ENCODE measurements at places on chromosomes 1 and 21.

GRCh38 chr1:157574836-157575235, 22.5 kb upstream of the FCRL5 start:
- no peak for DNase-seq

DNA sequence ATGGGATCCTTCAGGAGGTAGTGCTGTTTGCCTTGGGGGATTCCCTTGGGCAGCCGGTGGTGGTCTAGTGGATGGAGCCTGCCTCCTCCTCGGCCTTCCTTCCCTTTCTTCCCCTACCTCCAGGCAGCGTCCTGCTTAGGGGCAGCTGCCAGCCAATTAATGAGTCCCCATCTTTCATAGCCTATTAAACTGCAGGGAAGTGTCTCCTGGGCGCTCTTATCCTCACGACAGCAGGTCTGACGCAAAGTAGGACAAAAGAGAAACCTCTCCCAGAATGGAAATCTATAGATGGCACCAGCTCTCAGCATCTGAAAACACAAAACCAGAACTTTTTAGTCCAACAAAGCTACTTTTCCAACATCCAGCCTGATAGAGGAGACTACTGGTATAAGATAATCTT, 69.3 kb downstream of the ELAVL4 start:
- no peak for DNase-seq

- DNase-seq: no peak
Measured at GRCh38 chr1:2788506-2789163, 12.9 kb downstream of the TTC34 start.

- no peak for DNase-seq
Measured at GRCh38 chr1:22263359-22263758, 120.5 kb upstream of the WNT4 start.

DNA sequence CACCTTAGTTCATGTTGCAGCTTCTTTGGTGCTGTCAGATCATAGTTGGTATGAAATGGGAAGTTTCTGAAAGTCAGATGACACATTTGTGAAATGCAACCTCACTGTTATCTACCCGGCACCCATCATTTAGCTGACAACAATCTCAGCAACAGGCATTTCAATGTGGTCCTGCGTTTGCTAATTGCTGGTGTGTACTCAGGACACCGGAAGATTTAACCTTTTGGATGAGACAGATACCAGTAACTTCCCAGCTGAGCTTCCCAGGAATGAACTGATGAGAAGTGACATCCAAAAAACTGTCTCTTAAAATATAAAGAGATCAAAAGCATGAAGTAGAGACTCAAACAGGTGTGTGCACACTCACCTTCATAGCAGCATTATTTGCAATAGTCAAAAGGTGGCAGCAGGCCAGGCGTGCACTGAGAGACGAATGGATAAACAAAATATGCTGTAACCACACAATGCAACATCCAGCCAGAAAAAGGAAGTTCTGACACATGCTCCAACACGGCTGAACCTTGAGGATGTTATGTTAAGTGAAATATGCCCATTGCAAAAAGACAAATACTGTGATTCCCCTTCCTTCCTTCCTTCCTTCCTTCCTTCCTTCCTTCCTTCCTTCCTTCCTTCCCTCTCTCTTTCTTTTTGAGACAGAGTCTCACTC, 7.9 kb upstream of the CLDN14 start:
- DNase-seq: no peak

- no peak for DNase-seq
Measured at GRCh38 chr1:53080041-53080440, 18.0 kb downstream of the PODN start.

DNA sequence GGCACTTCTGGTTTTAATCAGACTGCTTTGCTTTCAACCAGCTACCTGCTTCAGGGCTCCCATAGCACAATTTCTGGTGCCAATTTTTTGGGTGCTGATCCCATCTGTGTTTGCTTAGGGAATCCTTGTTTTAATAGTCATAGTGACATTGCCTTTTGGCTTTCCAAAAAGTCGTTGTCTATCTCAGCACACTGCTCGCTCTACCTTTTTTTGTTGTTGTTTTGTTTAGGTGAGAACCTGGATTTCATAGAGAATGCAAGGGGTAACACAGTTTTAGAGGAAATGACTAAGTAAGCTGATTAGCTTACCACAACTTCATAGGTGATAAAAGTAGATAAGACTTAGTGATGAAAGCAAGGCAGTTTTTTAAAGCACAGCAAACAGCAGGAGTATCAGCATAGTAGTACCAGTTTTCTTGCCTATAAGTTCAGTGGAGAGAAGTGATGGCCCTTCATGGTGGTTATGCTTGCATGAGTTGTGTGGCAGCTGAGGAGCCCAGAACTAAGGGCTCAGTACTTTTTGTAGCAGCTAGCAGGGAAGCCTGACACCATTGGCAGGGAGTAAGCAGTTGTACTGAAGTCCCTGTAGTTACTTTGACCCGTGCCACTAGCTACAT, 31.3 kb downstream of the NEK7 start:
- no peak for DNase-seq

GRCh38 chr1:243508303-243508713, 252.5 kb downstream of the SDCCAG8 start:
- no peak for DNase-seq

- no peak for DNase-seq
Measured at GRCh38 chr1:205701891-205702290, 21.6 kb upstream of the SLC45A3 start.

DNA sequence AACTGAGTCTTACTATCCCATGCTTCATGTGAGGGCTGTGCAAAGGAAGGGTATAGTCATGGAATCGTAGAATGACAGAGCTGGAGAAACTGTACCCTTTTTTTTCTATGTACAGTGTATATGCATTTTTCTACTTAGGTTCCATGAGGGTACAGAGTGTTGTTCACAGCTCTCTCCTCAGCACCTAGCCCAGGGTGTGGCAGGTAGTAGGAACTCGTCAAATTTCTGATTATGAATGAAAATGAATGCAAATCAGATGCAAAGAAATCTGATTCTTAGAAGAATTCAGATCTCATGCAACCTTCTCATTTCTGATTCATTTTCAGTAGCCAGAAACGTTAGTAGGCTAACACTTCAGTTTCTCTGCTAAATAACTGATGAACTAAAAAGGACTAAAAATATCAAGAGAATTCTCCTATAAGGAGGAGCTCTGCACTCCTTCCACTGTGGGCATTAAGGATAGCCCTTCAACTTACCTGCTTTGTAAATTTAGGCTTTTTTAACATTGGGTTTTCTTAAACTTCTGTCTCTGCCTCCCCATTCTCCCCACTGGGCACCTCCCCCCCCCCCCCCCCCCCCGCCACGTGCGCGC, 18.0 kb upstream of the HHAT start:
- DNase-seq: no peak

DNA sequence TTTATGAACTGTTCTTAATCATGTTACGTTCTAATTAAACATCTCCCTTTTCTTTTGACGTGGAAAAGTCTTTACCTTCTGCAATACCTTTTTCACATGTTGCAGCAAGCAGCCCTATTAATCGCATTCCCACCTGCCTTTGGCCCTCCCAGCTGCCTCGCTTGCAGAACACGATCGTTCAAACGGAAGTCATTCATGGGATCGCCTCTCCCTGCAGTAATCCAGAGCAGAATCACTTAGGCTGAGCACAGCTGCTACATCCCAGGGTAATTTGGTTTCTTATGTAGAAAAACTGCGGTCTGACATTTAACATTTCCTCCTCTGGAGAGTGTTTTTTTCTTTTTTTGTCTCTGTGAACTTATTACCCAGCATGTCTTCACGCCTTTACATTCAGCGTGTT, 206.3 kb downstream of the KIF26B start:
- DNase-seq: no peak

- DNase-seq: no peak
Measured at GRCh38 chr1:2388004-2388913, 3.1 kb downstream of the MORN1 start.

DNA sequence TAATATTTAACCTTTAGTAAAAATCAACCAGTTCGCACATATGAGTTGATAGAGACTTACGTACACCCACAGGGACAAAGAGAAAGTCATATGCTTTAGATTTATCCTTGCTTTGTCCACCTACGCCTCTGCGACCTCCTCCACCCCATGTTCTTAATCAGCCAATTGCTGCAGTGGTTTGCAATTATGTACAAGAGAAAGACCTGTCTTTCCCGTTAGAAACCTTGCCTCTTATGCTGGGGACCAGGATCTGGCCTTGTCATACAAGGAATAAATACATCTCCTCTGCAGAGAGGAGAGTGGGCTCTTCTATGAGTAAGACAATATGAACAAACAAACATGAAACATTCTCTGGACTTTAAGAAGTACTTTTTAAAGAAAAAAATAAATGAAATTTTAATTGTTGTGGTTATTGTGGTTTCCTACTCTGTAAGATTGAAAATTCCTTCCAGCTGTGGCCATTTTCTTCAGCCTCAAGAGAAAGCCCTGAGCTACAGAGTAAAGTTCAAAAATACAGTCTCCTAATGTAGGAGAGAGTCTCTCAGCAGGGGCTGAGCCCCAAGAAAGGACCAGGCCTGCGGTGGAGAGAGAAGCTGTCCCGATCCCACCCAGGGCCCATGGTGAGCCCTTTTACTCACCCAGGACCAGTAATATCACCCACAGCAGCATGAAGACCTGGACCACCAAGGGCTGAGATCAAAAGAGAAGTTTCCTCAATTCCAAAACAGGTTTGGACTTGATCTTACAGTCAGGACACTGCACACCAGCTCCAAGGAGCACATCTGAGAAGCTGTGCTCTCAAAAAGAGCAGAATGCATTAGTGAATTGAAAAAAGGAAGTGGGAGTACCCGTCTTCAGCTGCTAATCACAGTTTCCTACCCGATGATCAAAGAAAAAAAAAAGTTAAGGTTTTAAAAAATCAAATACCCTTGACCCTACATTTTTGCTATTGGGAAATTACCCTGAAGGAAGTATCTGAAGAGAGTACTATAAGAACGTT, at the start of gene FCRL5:
FCRL5 (minus strand) TSS at position 822 of the 1,000 bp plus-strand sequence; CDS start at position 669, 153 bp downstream.
- DNase-seq: no peak

- DNase-seq: no peak
Measured at GRCh38 chr1:21875621-21876063, 61.5 kb downstream of the HSPG2 start.

DNA sequence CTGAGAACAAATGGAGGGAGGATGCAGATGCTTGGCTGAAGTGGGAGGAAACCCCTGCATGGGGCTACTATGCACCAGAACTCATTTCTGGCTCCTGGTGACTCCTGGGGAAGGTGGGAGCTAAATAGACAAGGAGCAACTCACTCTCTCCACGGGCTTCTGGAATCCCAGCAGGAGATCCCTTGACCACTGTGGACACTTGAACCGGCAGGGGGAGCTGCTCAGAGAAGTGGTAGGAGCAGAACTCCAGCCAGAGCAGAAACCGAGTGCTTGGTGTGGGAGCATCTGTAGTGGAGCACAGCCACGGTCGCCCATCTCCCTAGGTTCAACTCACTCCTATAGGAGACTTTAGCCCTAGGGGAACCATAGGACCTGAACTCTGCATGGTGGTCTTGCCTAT, 205.6 kb upstream of the GJB5 start:
- DNase-seq: no peak

- no peak for DNase-seq
Measured at GRCh38 chr1:119250299-119250698, 109.8 kb upstream of the WARS2 start.

- DNase-seq: no peak
Measured at GRCh38 chr21:31597683-31598082, 61.8 kb upstream of the SOD1 start.

DNA sequence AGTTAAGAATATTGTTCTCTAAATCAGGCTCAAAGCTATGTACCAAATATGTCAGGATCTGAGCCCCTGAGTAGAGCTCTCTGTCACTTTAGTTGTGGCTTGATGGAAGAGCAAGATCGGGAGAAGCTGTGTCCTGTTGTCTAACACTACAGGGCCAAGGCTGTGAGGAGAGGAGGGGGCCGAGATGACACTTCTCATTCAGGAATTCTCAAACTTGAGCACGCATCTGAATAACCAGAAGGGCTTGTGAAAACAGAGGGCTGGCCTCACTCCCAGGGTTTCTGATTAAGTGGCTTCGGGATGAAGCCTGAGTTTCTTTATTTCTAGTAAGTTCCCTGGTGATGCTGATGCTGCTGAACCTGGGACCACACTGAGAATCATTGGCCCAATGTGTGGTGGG, 209.2 kb upstream of the DAB1 start:
- no peak for DNase-seq

GRCh38 chr1:65940126-65940525, 147.4 kb downstream of the PDE4B start:
- no peak for DNase-seq

DNA sequence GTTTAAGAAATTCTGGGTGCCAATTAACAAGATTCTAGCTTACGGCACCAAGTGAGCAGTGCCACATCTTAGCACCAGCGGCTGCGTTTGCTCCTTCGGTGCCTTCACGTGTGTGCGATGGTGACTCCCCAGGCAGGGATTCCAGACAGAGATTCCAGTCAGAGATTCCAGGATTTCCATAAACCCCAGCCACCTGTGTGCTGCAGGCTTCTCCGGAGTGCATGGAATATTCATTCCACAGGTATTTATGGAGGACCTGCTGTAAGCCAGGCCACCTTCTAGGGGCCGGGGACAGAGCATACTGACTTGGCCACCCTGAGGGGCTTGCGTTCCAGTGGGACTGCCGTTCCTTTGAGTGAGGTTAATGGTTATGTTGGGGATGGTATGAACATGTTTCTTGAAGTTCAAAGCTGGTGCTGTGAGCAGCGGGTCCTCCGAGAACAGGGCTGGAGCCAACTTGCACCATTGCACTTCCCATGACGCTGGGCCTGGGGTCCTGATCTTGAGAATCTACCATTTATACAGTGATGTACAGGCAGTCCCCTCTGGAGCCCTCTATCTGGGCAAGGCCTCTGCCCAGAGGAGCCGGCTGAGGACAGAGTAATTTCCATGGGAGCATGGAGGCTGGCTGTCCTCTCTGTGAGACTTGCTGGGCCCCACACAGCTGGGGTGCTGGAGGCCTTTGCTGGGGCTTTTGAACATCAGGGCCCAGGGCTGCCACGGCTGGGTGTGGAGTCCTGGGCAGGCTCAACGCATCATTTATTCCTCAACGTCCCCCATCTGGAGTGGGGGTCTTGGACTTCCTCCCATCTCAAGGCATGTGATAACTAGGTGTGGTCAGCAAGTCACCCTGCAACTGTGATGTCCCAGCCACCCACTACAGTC, 58.8 kb upstream of the AJAP1 start:
- DNase-seq: no peak

DNA sequence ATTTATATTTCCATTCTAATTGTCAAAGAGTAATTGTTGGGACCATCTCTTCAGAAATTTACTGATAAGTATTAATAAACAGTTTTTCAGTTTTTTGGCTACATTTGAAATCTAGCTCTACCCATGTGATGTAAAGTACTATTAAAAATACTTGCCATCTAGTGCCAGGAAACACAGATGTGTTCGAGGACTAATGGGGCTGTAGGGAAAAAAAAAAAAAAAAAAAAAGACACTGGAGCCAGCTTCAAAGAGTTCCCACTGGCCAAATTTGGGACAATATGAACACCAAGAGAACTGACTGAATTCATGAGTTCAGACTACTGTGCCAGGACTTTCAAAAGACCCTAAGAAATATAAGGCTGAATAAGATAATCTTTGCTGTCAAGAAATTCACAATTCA, 65.2 kb upstream of the GFI1 start:
- DNase-seq: no peak
